Stimulated activated CD4-positive, alpha-beta T cell treated with anti-CD3 and anti-CD28 coated beads, Interleukin-1b, Interleukin-23, amount 100 ng/mL, for 4 hours (primary cell): ENCODE measurements at places on chromosomes 13 and 19.

- DNase-seq, result no peak
Observed at GRCh38 chr19:2656533-2656932, 46.0 kb downstream of the GNG7 start.

DNA sequence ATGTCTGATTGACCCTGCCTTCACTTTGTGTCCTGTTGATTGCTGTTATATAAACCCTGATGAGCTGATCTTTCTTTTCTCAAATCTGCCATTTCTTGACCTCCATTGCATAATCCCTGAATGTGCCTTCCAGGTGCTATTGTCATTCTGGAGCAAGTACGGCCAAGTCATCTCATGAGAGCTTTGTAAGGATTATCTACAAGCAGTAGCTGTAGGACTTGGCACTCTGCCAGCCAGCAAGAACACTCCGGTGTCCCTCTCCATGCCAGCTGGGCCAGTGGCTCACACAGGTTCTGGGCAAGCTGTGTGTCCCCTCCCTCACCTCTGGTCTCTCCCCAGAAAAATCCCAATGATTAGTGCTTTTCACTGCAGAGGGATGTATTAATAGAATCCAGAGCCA lies 348.1 kb downstream of the FOXO1 start:
- no peak for DNase-seq

- no peak for DNase-seq
Observed at GRCh38 chr19:12596485-12596884, 14.1 kb downstream of the ZNF490 start.

GRCh38 chr19:11265785-11266236 lies 3.5 kb upstream of the DOCK6 start:
- no peak for DNase-seq
